ENCODE measurements at places on chromosomes 7 and 10. TPM values are rescaled to one million over a fixed set of nuclear protein-coding genes. Genes with fewer than 3 reads are reported as not detected.

Gene C10orf62
- total RNA-seq = not detected

Gene ANKRD30A
- total RNA-seq = not detected

Gene PRPS1L1
- total RNA-seq = not detected

Gene NODAL
- not detected for total RNA-seq

- H3K4me1 ChIP-seq = peaks cover 5% of the 10 kb centered on the region
- no peaks in the 10 kb centered on the region for H3K27me3 ChIP-seq
- H3K4me3 ChIP-seq = no peak overlapping the region
Measured at GRCh38 chr10:113712755-113713639, 33.3 kb downstream of the CASP7 start.

DNA sequence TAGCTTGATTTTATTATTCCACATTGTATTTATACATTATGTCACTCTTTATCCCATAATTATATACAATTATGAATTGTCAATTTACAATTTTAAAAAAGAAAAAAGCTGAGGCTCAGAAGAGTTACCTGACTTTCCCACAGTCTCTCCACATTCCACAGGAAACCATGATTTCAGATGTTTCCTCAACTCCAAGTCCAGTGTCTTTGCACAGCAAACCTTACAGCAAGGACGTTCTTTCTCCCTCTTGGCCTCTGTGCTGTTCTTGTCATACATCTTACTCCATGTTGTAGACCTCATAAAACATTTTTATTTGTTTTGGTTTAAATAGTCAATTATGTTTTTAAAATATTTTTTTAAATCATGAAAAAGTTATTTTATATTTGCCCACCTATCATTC, 34.9 kb upstream of the GRB10 start:
- H3K27ac ChIP-seq = no peak overlapping the region
- no peaks in the 10 kb centered on the region for H3K36me3 ChIP-seq
- no peaks in the 10 kb centered on the region for H3K4me1 ChIP-seq
- no peak for DNase-seq
- peaks cover 2% of the 10 kb centered on the region for H3K27me3 ChIP-seq

DNA sequence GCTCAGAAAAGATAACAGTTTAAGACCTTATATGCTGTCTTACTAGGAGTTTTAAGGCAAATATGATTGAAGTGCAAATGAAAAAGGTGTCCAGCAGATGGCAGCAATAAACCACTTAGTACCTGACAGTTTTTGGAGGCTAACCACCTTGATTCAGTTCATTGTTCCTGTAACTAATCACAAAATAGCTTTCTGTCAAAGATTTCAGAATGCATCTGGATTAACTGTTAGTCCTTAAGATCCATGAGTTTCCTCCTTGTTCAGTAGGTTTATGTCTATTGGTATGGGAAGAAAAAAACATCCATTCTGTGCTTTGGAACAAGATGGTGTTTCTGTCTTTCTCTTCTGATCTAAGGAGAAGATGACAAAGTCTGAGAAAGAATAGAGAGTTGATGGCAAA, 46.6 kb downstream of the CCSER2 start:
- H3K4me1 ChIP-seq = no peaks in the 10 kb centered on the region
- DNase-seq = peak; percentile 25
- H3K36me3 ChIP-seq = peaks cover 48% of the 10 kb centered on the region

DNA sequence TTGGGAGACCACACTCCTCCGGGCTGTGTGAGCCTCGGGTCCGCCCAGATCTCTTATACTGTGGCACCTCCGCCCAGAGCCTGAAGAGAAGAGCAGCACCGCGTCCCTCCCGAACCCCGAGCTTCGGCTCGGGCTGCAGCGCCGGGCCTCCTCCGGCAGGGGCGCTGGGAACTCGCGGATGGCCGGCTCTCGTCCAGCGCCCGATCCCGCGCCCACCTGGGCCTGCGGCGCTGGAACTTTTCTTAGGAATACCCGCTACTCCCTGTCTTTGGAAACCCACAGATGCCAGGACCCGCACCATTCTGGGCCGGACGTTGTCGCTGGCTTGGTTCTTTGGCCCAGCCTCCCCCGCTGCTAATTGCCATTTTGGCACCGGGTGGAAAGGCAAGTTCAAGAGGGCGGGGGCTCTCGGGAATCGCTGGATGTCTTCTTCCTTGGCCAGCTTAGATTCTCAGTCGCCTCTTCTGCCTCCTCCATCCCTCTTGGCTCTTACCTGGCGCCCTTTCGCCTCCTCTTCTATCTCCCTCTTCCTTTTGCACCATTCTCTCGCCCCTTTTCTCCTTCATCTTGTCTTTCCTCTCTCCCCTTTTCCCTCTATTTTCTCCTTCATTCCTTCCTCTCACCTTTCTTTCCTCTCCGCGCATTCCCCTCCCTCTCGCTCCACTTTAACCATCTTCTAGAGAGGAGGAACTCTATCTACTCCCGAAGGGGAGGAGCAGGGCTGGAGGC, 2.1 kb upstream of the SORCS3 start:
- no peak overlapping the region for H3K4me3 ChIP-seq
- DNase-seq = no peak
- peaks cover 48% of the 10 kb centered on the region for H3K27me3 ChIP-seq

DNA sequence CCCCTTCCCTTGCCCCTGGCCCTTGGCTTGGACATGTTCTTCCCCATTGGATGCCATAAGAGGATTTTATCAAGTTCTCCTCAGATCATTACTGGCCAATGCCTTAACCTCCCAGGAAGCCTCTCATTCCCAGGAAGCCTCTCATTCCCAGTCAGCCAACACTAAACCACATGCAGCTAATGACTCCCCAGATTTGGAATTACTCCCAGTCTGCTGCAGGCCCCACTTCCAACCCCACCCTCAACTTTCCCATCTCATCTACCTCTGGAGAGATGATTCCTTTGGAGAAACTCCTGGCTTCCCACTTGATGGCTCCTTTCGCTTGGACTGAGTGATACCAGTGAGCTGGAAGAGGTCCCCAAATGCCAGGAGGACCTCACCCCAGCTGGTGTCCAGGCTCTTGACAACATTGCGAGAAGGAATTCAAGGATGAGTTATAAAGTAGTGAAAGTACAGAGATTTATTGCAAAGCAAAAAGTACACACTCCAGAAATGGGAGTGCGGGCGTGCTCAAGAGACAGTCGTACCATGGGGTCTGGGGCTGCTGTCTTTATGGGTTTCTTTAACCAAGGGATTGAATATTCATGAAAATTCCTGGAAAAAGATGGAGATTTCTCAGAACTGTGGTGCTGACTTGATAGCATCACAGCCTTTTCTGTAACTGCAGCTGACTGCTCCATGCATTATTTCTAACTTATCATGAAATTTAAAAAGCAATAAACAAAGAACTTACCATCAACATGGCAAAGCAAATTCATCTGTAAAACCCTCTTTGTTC, 117.2 kb upstream of the ADCY1 start:
- peaks cover 4% of the 10 kb centered on the region for H3K27me3 ChIP-seq
- H3K4me3 ChIP-seq = no peak overlapping the region
- no peak overlapping the region for H3K27ac ChIP-seq
- DNase-seq = no peak
- H3K4me1 ChIP-seq = no peaks in the 10 kb centered on the region

- no peaks in the 10 kb centered on the region for H3K27me3 ChIP-seq
- no peaks in the 10 kb centered on the region for H3K36me3 ChIP-seq
- H3K4me3 ChIP-seq = peak overlapping the region; percentile 60
- H3K27ac ChIP-seq = no peak overlapping the region
Measured at GRCh38 chr10:124354411-124355382, 64.0 kb downstream of the OAT start.

GRCh38 chr7:41149576-41149975, 553.3 kb downstream of the INHBA start:
- H3K27me3 ChIP-seq = no peaks in the 10 kb centered on the region
- H3K4me1 ChIP-seq = no peaks in the 10 kb centered on the region
- H3K27ac ChIP-seq = no peak overlapping the region
- H3K4me3 ChIP-seq = no peak overlapping the region
- no peak for DNase-seq

- no peaks in the 10 kb centered on the region for H3K36me3 ChIP-seq
- H3K27ac ChIP-seq = no peak overlapping the region
- DNase-seq = no peak
Measured at GRCh38 chr7:79376299-79377025, 77.0 kb downstream of the MAGI2 start.

DNA sequence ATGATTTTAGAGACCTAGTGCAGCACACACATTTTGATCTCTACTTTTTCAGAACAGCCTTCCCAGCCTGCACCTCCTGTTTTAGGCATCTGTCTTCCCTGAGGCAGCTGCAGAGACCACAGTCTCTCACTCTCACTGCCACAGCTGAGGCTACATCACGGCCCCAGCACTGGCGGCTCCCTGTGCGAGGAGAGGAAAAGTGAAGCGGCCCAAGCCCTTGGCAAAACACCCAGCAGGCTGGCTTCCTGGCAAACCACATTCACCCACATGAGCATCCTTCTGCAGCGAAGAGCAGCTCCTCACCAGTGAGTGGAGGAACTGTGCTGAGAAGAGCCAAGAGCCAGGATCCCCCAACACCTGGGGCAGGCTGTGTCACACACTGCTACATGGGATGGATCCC, 14.0 kb downstream of the HUS1 start:
- H3K36me3 ChIP-seq = peaks cover 86% of the 10 kb centered on the region
- no peaks in the 10 kb centered on the region for H3K4me1 ChIP-seq
- no peaks in the 10 kb centered on the region for H3K27me3 ChIP-seq
- DNase-seq = no peak
- H3K27ac ChIP-seq = no peak overlapping the region

DNA sequence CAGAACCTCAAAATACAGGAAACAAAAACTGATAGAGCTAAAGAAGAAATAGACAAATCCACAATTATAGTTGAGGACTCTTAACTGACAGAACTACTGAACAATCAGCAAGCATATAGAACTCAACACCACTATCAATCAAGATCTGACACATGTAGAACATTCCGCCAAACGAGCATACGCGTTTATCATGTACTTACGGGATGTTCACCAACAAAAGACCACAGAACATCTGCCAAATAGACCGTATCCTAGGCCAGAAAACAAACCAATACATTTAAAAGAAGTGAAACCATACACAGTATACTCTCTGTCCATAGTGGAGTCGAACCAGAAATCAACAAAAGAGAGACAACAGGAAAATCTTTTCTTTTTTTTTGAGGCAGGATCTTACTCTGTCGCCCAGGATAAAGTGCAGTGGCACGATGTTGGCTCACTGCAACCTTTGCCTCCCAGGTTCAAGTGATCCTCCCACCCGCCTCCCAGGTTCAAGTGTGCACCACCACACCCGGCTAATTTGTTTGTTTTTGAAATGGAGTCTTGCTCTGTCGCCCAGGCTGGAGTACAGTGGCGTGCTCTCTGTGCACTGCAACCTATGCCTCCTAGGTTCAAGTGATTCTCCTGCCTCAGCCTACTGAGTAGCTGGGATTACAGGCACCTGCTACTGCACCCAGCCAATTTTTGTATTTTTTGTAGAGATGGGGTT, 5.1 kb downstream of the GNA12 start:
- H3K4me1 ChIP-seq = peaks cover 12% of the 10 kb centered on the region
- peaks cover 12% of the 10 kb centered on the region for H3K36me3 ChIP-seq
- no peak overlapping the region for H3K27ac ChIP-seq
- no peak overlapping the region for H3K4me3 ChIP-seq

- H3K4me3 ChIP-seq = no peak overlapping the region
- no peak for DNase-seq
- no peaks in the 10 kb centered on the region for H3K36me3 ChIP-seq
- H3K4me1 ChIP-seq = no peaks in the 10 kb centered on the region
- H3K27ac ChIP-seq = no peak overlapping the region
Measured at GRCh38 chr10:32111585-32111984, 55.4 kb upstream of the KIF5B start.

DNA sequence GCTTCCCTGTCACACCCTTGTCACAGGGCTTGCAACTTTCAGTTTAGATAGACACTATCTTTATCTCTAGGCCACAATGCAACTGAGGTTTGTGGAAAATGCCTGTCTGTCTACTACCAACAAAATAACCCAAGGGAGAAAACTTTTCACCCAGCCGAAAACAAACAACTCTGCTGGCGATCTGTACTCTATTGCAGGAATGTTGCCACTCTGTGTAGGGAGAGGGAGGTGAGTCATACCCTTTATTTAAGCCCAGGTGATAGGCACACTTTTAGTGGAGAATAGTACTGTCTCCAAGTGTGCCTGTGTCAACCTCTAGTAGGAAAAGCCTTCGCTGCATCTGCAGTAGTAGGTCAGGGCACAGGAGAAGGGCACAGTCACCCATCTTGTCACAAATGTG, 108.3 kb downstream of the SLC25A40 start:
- H3K27ac ChIP-seq = no peak overlapping the region
- H3K4me3 ChIP-seq = no peak overlapping the region
- DNase-seq = no peak
- no peaks in the 10 kb centered on the region for H3K36me3 ChIP-seq
- H3K4me1 ChIP-seq = no peaks in the 10 kb centered on the region

GRCh38 chr10:107616463-107617410, 452.2 kb upstream of the SORCS1 start:
- no peaks in the 10 kb centered on the region for H3K36me3 ChIP-seq
- no peak overlapping the region for H3K4me3 ChIP-seq
- H3K27me3 ChIP-seq = no peaks in the 10 kb centered on the region
- no peaks in the 10 kb centered on the region for H3K4me1 ChIP-seq
- DNase-seq = no peak
- no peak overlapping the region for H3K27ac ChIP-seq
